Tongue (tissue), 3 donors: ENCODE measurements at places on chromosomes 5 and 9. TPM values are rescaled to one million over a fixed set of nuclear protein-coding genes. Genes with fewer than 3 reads are reported as not detected.

- peak; percentile 75 for DNase-seq
These were observed 6.7 kb upstream of the NXNL2 start for GRCh38 chr9:88528080-88528790.

DNA sequence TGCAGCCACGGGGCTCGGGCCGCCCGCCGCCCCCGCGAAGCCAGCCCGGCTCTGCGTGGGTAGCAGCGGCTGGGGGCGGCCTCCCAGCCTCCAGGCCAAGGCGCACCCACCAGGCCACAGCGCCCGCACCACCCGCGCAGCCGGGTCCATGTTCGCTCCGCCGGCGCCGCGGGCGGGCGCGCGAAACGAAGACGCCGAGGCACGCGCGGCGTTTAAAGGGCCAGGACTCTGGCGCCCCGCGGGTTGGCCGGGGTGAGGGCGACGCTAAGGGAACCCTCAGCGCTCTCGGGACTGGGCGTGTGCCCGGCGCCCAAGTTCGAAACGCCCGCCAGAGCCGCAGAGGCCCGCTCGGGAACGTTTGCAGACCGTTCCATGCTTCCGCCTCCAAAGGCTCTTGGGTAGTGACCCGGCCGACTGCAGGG is at the start of gene PTGES2:
PTGES2 (minus strand) TSS at position 162 of the 422 bp plus-strand sequence; CDS start at position 150, 12 bp downstream.
- DNase-seq, result peak; percentile 94

DNA sequence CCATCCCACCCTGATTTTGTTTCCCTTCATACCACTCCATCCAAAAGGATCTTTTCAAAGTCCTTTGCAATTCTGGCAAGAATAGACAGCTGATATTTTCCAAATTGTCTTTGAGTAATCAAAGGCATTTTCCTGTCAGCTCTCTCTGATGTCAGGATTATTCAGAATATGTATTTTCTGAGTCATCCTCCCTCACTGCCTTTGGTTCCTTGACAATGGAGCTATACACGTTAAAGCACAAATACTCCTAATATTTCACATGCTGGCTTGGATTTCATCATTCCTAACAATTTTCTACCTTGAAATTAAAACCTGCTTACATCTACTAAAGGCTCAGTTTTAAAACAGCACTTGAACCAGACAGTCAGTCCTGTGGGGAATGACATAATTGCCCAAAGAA is 379.4 kb downstream of the GADD45G start:
- no peak for DNase-seq

DNA sequence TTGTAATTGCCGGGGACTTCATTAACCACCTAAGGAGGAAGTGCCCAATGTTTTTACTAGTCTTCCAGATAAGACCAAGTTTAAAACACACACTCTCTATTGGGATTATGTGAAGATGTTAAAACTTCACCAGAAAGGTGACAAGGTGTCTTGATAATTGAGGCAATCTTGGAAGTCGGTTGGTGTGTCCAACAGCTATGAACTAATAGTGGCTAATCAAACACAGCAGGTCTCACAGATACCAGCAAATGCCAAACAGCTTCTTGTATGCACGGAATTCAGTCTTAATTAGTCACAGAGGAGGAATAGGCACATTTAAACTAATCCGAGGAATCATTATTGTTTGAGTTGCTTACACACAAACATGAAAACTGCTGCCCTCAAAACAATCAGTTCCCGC is 214.5 kb downstream of the SEC61B start:
- DNase-seq, result no peak

- DNase-seq, result no peak
These were observed 121.5 kb downstream of the GALNT10 start for GRCh38 chr5:154312000-154312399.

- no peak for DNase-seq
These were observed 151.2 kb downstream of the SNCAIP start for GRCh38 chr5:122463221-122463620.

GRCh38 chr9:76441551-76442322 is 17.2 kb upstream of the GCNT1 start:
- DNase-seq, result no peak

GRCh38 chr5:126464959-126465358 is 41.8 kb downstream of the GRAMD2B start:
- peak; percentile 42 for DNase-seq

DNA sequence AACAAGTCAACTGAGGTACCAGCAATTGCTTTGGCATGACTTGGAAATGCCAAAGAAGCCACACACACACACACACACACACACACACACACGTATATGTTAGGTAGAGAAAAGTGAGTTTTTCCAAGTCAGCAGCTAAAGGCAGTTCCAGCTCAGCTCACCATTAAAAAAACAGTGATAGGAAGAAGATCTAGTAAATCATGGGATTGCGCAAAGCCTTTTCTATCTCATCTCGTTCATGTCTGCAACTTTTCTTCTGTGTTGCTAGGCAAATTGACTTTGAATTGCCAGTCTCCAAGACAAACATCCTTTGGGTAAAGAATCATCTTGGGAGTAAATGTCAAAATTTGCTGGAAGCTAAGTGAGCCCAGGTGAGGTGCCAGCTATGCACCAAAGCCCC is 500.1 kb downstream of the ENC1 start:
- no peak for DNase-seq

GRCh38 chr9:112861155-112861554 is 29.5 kb downstream of the SLC46A2 start:
- no peak for DNase-seq

- DNase-seq, result peak; percentile 85
These were observed 38.8 kb downstream of the RASGEF1C start for GRCh38 chr5:180170106-180170809.

GRCh38 chr5:177097016-177097985 is 10.6 kb downstream of the FGFR4 start:
- DNase-seq, result no peak

- no peak for DNase-seq
These were observed 19.1 kb downstream of the ACSL6 start for GRCh38 chr5:131992370-131992769.

GRCh38 chr5:73231246-73231778 is 58.3 kb downstream of the TMEM174 start:
- peak; percentile 51 for DNase-seq

DNA sequence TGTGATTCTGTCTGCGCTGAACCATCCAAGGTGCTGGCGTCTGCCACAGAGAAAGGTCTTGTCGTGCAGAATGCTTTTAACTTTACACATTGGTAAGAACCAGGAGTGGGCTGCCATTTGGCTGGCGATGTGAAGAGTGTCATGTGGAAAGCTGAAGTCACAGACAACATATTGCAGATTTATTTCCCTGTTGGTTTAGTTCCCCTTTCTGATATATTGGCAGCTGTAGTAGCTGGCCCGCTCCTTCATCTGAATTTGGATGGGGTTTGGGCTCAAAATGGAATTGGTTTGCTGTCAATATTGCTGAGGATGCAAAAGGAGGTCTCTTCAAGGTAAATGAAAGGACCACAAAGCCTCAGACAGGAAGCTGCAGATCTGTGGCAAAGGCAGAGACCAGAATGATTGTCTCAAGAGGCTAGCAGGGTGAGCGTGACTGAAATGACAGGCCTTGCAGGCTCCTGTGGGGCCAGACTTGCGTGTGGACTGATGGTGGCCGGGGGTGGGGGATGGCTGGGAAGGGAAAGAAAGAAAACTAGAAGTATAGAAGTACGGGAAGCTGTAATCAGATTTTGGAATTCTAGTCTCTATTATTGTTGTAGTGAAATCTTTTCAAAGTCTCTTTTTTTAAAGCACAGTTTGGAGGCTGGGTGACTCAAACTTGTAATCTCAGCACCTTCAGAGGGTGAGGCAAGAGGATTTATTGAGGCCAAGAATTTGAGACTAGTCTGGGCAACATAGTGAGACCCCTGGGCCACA is 25.1 kb upstream of the CD180 start:
- DNase-seq, result no peak

Gene VCAN
- 393 TPM for total RNA-seq

Gene UGT3A1
- 26.6 TPM for total RNA-seq

Gene TLE1
- 73.8 TPM for total RNA-seq

Gene TMC1
- 0.62 TPM for total RNA-seq

Gene SLC28A3
- 4.0 TPM for total RNA-seq

Gene SAXO1
- total RNA-seq, result under 0.01 TPM

Gene AK8
- total RNA-seq, result 0.31 TPM

Gene KIF24
- total RNA-seq, result 4.9 TPM

Gene THBS4
- total RNA-seq, result 789 TPM

Gene HEMGN
- 4.1 TPM for total RNA-seq
